GM10248 (cell line): ENCODE measurements at places on chromosomes 16 and 17.
A peak's percentile ranks its signal among the peaks of the same experiment; 100 is the strongest.

DNA sequence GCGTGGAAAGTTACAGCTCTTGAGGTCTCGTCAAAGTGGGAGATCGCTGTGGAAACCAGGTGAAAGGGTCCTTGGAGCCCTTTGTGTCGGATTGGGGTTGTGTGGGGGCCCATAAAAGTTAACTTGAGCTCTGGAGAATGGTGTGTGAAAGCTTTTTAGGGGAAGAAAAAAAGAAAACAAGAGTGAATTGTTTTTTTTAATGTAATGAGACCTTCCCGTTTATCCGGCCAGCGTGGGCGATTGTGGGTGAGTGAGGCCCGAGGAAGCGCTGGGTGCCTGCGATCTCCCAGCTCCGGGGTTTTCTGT lies 150.6 kb downstream of the MSI2 start:
- DNase-seq, result no peak

GRCh38 chr17:59405944-59406705 lies 74.7 kb downstream of the YPEL2 start:
- DNase-seq, result no peak

DNA sequence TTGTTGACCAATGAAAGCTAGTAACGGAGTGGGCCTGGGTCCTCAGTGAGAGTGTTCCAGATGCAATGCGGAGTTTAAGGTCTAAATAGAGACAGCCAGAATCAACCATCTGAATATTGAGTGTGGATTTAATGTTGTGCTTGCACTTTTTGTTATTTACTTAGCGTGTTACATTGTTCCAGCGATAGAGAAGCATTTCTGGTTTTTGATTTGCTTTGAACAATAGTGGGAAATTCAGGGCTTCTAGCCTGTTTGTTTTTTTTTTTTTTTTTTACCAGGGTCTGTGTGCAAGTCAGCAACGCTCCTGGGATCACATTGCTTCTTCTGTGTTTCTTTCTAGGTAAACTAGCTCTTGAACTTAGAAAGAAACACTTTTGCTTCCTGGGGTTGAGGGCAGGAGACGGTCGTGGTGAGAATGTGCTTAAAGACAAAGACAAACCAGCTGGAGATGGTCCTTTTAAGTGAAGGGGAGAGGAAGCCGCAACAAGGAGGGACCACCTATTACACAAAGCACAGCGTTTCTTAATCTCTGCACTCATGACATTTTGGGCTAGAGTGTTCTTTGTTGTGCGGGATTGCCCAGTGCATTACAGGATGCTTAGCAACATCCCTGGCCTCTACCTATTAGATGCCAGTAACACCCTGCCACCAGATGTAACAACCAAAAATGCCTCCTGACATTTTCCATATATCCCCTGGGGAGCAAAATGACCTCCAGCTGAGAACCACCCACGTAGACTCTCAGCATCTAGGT lies 119.2 kb downstream of the MAP2K6 start:
- no peak for DNase-seq

GRCh38 chr17:40536295-40537171 lies 28.7 kb downstream of the CCR7 start:
- DNase-seq, result no peak

DNA sequence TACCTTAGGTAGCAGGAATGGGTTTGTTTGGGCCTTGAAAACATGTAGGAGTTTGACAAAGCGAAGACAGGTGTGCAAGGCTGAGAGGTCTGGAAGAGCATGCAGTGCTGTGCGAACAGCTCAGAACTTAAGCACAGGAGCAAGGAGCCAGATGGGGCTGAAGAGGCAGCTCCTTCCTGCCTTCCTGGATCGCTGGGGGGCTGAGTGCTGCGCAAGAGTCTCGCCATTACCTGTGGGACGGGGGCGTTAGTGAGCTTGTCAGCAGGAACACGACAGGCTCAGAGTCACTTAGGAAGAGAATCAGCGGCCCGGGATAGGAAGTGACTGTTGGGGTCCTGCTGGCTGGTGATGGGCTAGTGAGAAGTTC lies 464 bp upstream of the MRM1 start:
- DNase-seq, result no peak

GRCh38 chr16:78720416-78720815 lies 621.0 kb downstream of the WWOX start:
- DNase-seq, result no peak

- no peak for DNase-seq
Observed at GRCh38 chr17:34259146-34259545, 4.1 kb downstream of the CCL2 start.

DNA sequence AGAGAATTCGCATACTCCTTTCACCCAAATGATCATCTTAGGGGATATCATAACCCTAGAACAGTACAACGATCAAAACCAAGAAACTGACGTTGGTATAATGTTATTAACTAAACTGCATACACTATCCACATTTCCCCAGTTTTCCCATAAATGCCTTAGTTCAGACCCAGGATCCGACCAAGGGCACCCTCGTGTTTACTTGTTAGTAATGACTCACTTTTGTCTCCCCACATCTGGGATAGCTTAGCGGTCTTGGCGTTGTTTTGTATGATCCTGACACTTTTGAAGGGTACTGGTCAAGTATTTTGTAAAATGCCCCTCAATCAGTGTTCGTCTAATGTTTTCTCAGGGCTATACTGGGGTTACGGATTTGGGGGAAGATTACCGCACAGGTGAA lies 8.0 kb downstream of the HS3ST3A1 start:
- DNase-seq, result no peak

GRCh38 chr17:49388692-49389513 lies 25.8 kb downstream of the PHB1 start:
- DNase-seq, result no peak

GRCh38 chr16:51031598-51031997 lies 119.5 kb downstream of the SALL1 start:
- no peak for DNase-seq

DNA sequence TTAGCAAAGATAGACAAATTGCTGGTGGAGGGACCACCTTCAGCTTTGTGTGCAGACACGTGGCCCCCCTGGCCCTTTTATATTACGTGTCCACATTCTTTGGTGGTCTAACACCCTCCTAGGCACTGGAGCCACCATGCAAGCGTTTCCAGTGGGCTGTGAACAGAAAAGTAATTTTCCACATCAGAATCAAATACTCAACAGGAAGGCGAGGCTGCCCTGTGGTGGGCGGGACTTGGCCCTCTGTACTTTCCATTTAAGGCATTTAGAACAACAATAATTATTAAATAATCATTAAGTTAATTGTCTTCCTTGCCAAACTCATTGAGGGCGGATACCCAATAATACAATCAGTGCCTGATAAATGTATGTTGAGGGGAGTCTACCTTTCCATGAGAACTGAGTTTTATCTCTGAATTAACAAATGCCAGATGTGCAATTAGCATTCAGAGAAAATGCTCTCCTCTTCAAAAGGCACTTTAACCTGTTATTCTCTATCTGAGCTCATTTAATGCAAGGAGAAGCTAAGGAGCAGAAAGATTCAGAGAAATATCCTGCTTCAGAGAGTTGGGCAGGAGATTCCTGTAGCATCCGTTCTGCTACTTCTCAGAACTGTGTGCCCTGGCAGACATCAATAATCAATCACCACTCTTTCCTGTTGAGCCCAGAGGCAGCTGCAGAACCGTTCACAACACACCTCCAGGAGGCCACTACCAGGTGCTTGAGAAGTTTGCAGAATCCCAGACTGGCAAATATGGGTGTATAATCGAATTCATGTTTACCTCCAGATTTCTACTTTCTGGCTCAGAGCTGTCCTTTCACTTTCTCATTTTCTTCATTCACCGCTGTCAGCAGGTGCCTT lies 109.4 kb downstream of the CMIP start:
- DNase-seq, result no peak

DNA sequence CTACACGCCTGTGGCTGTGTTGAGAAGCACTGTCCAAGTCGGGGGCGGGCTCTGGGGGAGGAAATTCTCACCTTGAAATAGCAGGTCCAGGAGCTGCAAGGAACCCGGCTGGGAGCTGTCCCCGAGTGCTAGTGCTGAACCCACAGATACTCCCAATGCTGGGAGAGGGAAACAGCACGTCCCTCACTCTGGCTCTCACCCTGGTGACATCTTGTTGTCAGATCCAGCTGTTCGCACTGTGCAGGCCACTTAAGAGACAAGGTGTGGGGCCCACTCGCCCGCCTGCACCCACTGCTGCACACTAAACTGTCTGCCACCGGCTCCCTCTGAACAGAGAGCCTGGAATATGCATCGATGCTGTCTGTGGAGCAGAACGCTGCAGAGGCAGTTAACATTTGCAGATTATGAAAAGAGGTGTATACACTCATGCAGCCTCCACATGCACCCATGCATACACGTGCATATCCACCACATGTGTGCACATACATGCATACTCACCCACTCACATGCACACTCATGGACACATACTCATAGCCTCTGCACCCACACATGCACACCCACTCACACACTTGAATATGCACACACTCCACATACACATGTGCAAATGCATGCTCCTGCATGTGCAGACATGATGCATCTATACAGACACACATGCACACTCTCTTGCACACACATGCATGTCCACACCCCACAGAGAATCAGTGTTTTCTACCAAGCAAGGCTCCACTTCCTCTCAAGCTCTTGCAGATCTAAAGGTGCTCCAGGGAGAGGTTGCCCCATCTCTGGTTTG lies 42.0 kb downstream of the MGAT5B start:
- peak; percentile 57 for DNase-seq

DNA sequence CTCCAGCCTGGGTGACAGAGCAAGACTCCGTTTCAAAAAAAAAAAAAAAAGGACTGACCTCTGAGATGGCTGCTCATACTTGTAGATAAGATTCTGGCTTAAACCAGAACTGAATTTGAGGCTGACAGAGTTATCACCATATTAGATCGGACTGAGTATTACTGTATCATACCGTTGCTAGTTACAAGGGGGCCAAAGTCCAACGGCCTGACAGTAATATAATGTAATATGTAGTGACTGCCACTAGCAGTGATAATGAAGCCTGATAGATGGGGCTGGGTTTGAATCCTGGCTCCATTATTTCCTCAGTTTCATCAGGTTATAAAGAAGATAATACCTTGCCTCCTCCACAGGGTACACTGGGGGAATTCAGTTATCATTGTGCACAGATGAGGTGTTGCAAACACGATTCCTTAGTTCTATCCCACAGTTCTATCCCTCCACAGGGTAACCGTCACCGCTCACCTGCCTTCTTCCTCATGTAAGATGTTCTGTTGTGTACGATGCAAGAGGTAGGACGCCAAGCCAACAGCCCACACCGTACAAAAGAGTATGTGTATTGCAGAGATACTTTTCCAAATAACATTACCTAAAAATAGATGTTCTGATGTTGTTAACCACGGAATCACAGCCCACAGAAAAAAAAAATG lies 5.2 kb downstream of the TMEM220 start:
- no peak for DNase-seq

- DNase-seq, result no peak
Observed at GRCh38 chr17:5971969-5972368, 98.2 kb upstream of the WSCD1 start.

- DNase-seq, result no peak
Observed at GRCh38 chr16:68645494-68646388, 631 bp downstream of the CDH3 start.

DNA sequence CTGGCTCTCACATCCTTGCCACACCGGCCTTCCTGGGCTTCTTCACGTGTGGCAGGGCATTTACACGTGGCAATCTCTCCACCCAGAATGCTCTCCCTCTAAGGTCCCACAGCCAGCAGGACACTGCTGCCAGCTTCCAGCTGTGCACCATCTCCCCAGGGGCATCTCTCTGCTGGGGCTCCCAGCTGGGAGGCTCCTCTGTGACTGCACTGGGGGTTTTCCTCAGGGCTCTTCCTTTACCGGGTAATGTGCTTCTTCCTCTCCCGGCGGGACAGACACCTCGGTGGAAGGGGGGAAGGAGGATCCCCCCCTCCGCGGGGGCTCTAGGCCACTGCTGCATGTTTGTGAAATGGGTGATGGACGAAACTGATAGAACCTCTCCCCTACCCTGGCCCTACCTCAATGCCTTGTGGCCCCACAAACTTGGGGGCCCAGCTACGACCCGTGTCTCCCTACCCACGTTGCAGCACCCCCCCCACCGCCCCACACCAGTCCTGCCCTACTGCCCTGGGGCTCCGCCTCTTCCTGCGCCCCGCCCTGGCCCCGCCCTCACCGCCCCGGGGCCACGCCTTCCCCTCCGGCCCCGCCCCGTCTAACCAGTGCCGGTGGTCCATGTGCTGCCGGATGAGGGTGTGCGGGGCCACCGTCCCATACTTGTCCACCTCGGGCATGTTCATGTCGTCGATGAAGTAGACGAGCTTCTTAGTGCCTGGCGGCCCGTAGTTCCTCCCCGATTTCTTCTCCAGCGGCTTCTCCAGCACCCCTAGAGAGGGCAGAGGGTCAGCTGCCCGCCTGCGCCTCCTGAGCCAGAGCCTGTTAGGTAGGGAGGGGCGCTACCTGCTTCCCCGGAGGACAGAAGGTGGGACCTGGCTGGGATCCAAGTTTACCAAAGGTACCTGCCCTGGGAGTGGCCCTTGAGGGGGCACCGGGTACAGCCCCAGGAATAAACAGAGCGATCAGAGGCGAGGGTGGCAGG lies 92.6 kb downstream of the DNAH17 start:
- peak; percentile 87 for DNase-seq

GRCh38 chr16:52383640-52384292 lies 163.2 kb downstream of the TOX3 start:
- DNase-seq, result no peak

- DNase-seq, result peak; percentile 29
Observed at GRCh38 chr16:68902003-68902968, 59.0 kb downstream of the TANGO6 start.

DNA sequence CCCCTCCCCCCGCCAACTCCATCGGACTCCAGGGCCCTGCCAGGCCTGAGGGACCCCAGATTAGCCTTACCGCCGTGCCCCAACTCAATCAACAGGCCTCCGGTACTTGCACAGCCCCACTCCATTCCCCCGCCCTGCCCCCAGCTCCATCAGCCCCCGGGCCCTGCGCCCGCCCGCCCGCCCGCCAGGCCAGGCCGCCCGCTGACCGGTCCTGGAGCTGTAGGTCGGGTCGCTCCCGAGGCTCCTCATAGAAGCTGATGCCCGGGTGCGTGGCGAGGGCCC lies 308 bp downstream of the GTF3C1 start:
- DNase-seq, result no peak

DNA sequence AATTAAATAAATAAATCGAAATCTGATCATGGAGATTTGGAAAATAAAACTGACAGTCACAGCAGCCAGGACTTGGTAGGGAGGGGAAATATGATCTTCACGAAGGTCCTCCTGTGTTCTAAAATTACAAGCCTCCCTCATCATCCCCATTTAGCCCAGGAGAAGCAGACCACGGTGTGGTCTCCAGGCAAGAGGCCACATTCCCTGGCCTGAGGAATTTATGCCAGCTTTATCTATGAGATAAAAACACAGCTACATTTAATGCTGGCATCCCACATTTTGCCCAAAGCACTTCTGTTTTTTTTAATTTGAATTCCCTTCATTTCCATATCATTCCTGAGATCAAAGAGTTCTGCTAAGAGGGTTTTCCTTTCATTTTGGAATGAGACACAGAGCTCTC lies 43.2 kb downstream of the ABCC12 start:
- DNase-seq, result no peak

DNA sequence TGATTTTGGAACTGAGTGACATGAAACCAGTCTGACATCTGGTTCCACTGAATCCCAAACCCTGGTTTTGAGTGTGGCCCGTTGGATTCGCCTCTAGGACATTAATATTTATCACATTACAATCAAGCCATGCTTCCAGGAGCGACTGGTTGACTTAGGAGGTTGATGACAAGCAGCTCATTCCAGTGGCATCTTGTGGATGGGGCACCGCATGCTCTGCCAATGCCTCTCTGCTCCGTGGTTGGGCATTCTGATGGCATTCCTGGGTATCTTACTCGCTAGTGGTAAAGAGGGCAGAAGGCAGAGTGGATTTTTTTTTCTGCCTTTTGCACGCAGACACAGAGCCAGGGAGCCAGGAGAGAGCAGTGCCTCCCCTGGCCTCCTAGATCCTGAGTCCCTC lies 31.4 kb downstream of the CACNG4 start:
- DNase-seq, result no peak
